ENCODE measurements at places on chromosomes 7 and 10. TPM values are rescaled to one million over a fixed set of nuclear protein-coding genes. Genes with fewer than 3 reads are reported as not detected.

DNA sequence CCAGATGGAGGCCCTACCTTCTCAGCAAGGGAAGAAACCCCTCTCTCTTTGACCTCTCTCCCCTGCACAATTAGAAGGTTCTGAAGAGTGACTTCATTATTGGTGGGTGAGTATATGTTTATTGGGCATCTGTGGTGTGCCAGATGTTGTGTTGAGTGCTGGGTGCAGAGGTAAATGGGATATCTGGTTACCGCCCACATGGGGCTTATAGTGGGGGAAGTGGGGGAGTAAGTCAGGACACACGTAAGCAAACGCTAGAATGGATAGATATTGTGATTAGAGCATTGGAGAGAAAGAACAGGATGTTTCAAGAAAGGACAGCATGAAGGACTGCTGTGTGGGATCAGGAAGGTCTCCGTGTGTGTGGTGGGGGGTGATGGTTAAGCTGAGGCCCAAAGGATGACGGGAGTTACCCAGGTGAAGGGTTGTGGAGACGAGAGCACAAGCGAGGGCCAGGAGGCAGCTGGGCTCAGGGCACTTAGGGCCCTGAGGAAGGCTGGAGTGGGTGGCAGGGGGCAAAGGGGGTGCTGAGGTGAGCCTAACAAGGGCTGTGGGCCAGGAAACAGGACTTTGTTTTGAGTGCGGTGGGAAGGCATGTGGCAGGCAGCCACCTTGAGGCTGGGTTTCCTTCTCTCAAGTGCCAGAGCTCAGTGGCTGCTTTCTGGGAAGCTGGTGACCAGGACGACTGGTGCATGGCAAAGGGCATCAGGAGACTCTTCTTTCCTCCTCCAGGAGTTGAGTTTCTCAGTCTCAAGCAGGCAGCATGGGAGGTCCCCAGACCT, 299.9 kb downstream of the RPS24 start:
- no peak for DNase-seq

DNA sequence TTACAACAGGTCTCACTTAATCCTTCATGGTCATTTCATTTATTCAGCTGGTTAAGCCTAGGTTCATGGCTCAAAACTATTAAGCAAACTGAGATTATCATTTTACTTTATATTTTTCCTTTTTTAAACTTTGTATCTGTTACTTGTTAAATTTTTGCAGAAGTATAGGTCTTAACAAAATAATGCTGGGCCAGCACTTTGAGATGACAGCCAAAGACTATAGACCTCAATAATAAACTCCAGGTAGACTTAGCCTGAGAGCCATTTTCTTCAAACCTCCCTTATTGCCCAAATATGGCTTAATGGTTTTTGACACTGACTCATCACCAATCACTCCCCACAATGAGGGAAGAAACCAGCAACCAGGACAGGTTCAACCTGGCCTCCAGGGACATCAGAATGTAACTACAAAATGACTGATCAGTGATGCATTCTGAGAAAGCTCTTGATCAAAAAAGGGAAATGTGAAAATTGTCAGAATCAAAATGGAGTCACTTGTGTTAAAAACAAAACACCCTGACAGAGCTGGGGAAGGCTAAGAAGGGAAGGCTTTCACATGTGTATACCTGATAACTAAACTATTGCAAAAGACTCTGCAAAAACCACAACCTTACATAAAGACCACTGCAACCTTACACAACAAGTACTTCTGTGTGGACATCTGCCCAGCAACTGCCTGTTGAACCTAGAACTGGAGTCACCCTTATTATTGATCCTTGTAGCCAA, 2.1 kb upstream of the CCDC126 start:
- no peak for DNase-seq

GRCh38 chr7:27520815-27521790, 141.6 kb downstream of the HIBADH start:
- DNase-seq: peak; percentile 37

DNA sequence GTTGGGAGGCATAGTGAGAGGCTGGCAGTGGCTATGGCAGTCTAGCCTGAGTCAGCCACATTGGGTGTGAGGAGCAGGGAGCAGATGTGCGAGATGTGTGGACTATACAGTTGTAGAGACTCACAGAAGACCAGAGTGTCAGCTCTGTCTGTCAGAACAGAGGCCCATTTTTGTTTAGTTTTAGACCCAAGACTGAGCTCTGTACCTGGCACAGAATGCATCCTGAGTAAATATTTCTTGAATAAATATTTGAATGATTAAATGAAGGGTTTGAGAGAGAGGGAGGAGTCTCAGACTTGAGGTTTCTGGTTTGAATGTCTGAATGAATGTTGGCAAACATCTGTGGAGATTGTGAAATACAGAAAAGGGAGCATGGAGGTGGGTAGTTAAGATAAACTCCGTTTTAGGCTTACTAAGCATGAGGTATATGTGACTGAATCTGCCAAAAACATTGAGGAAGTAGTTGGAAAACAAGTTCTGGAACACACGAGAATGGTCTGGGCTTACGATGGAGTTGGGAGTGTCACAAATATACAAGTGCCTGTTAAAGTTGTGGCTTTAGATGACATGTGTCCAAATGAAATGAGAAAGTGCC, 3.6 kb downstream of the SEC23IP start:
- DNase-seq: no peak

DNA sequence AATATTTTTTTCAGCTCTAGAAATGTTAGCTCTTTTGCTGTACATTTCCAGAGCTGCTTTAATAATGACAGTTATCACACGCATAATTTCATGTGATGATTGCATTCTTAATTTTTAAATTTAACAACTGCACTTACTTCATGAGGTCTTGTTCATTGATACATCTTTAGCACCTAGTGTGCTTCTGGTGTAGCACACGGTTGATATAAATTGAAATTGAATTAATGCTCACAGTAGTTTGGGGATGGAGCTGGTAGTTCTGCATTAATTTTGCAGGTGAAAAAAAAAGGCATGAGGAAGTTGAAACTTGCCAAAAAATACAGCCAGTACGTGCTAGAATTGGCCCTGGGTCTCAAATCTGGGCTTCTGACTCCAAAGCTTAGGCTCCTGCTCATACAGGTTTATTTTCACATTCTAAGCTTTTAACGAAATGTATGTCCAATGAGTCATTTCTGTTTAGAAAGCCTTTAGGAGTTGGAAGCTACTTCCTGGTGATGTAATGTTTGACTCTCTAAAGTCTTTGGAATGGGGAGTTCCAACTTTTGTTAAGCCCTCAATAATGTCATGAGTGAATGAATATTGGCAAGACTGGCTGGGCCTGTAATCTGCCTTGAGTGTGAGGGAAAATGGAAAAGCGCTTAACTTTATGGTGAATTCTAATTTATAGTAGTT, 62.5 kb downstream of the DAGLB start:
- DNase-seq: no peak

CYP2C9 gene
- 0.94 TPM for polyA plus RNA-seq

All from right renal cortex interstitium (tissue), 3 donors.